ENCODE measurements at places on chromosomes 6 and 20.

- DNase-seq, result no peak
These were observed 7.0 kb upstream of the RREB1 start for GRCh38 chr6:7100753-7101081.

GRCh38 chr20:34874094-34874654 is 1.5 kb upstream of the GGT7 start:
- DNase-seq, result peak; percentile 88

DNA sequence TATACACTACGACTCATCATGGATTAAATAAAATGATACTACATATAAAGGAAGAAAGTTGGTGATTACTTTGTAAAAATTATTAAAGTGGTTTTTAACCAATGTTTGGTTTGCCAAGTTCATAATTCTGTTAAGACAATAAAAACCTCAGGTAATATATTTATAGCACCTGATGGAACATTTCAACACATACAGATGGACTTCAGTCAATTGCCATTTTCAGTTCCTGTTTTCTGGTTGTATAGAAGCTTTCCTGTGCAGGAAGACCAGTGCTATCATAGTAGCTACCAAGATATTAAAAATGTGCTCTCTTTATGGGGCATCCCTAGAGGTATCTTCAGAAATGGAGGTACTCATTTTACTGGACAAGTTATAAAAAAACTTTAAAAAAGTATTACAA is 1686.4 kb downstream of the GRIK2 start:
- DNase-seq, result no peak

DNA sequence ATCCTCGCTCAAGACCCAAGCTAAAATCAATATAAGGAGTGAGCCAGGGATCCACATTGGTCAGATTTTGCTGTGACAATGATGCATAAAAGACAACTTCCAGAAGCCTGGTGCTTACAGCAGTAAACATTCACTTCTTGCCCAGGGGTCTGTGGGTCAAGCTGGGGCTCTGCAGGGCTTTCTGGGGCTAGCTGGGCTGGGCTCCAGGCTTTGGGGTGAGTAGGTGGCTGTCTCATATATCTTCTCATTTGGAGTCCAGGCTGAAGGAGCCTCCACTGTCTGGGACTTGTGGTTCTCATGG is 25.8 kb upstream of the TOP1 start:
- no peak for DNase-seq

DNA sequence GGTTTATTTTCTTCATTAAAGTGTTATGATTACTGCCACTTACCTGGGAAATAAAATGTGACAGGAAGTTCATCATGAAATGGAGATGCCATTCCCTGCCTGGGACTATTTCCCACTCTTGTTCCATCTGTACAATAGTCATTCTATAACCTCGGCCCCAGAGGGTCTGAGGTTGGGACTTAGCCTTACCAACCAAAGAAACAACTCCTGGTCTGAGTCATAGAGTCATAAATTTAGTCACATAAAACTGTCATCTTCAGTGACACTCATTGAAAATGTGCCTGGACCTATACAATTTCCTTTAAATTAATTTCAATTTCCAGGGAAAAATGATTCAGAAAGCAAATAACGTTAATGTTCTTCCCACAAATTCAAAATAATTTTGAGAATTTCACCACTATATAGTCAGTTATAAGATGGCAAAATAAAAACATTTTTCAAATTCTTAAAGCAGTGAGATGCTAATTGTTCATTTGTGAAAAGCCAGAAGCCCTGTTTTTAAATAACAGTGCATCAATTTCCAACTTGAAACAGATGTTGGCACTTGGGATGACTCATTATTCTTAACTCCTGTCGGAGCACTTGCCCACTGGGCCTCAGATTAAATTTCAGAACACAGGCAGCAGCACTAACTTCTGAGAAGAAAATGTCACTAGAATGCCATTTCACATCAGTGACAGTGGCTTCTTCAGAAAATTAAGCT is 201.2 kb upstream of the SMLR1 start:
- peak; percentile 62 for DNase-seq

DNA sequence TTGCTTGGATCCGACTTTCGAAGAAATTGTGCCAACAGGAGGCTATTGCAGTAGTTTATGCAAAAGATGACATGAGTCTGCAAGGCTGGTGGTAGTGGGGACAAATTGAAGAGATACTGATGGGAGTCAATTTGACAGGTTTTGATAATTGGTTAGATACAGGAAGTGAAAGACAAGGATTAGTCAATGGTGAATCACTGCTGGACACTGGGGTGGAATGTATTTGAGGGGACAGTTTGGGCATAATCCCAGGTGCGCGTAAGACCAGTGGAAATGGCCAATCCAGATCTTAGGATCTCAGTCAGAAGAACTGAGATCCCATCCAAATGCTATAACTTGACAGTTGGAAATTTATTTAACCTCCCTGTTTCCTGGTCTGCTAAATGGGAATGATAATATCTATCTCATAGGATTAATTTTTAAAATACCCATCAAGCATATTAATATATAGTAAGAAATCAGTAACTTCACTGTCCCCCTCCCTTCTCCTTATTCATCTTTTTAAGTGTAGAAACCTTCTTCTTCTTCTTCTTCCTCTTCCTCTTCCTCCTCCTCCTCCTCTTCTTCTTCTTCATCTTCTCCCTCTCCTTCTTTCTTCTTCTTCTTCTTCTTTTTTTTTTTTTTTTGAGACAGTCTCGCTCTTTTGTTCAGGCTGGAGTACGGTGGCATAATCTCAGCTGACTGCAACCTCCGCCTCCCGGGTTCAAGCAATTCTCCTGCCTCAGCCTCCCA is 30.9 kb upstream of the ERVFRD-1 start:
- DNase-seq, result no peak

DNA sequence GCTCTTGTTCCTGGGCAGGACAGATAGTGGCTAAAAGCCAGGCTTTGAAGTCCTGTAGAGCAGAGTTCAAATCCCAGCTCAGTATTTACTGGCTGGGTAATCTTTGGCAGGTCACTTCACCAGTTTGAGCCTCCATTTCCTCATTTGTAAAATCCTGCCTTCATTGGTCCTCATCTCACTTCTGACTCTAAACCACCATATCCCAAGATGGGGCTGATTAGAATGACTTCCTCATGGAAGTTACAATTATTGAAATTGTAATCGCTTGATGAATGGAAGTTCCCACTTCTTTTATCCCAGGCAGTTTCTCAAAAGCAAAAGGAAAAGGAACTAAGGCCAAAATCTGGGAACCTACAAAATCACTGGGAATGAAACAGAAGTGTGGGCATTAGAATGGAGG is 35.9 kb upstream of the B4GALT5 start:
- no peak for DNase-seq

- peak; percentile 59 for DNase-seq
These were observed 11.2 kb downstream of the SLC22A1 start for GRCh38 chr6:160132776-160133338.

GRCh38 chr20:34069341-34070078 is 42.5 kb downstream of the EIF2S2 start:
- DNase-seq, result peak; percentile 83

- DNase-seq, result peak; percentile 99
These were observed at the start of gene DSN1 for GRCh38 chr20:36773597-36774390. Gene DSN1 (minus strand): TSS chr20:36773763. CDS start chr20:36771458, 2,305 bp downstream.

DNA sequence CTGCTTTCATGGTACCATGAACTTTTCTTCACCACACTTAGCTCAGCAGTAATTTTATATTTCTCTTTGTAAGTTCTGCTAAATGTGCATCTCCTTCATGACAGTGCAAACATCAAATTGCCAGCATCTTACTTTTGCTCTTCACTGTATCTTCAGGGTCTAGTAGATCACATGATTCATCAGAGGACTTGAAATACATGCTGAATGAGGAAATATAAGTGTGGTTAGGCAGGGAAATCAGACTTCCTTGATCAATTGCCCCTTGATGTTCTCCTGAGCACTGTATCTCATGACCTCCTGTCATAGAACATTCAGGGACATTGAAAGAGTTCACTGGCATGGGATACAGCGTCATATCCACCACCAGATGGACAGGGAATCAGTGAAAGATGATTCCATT is 25.3 kb upstream of the POLR1H start:
- DNase-seq, result no peak

GRCh38 chr20:47334022-47334551 is 22.4 kb downstream of the ZMYND8 start:
- peak; percentile 75 for DNase-seq

DNA sequence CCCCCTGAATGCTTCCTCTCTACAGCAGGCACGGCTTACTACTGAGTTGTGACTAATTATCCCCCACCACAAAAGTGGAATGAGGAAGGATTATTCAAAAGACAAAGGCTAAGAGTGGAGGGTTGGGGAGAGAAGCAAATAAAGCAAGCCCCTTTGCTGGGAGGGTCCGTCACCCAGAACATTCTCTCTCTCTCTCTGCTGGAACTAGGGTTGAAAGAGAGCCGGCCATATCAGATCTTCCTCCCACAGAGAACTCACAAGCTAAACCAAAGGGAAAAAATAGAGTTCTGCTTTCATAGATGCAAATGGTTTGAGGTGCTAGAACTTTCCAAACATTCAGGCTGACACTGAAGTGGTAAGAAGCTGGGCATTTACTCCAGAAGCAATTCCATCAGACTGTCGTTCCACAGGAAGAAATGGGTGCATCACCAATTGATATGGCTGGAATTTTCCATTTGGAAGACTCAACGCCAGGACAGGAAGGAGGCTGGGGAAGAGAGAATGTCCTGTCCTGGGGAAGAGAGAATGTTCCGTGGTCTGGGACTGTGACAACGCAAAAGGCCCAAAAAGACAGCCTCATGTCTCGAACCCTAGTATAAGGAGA is 7.9 kb downstream of the ZMYND8 start:
- no peak for DNase-seq

DNA sequence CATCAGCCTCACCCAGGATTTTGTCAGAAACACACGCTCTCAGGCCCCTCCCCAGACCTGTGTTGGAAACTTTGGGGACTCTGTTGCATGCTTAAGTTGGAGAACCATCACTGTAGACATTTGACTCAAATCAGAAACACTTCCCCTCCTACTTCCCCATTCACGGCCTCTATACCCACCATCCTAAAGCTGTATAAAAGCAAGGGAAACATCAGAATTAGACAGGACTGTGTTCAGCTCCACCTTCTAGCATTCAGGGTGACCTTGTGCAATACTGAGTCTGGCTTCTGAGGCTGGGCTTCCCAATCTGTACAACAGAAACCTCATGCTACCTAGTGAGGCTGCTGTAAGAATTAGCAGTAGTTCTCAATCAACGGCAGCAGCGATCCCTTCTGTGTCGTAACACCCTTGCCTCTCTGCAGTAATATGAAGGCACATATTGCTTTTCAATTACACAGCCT is 252.3 kb downstream of the LY86 start:
- no peak for DNase-seq

GRCh38 chr6:137323860-137324259 is 104.7 kb upstream of the IFNGR1 start:
- DNase-seq, result no peak

DNA sequence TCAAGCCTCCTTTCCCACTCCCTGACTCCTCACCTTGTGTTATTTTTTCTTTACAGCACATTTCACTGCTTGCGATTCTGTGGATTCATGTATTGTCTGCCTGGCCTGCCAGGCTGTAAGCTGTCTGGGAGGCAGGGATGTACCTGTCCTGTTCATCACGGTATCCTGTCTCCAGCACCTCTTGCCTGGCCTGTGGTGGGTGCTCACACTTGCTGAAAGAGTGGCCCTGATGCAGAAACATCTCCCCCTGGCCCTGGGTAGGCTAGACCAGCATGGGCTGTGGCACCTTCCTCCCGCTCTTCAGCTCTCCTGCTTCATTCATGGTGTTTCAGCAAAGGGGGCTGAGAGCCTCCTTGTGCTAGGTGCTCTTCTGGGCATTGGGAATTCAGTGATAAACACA is 60.1 kb upstream of the KCNG1 start:
- DNase-seq, result no peak

GRCh38 chr6:32825966-32826365 is 9.2 kb upstream of the HLA-DOB start:
- DNase-seq, result peak; percentile 55

- no peak for DNase-seq
These were observed 224.8 kb upstream of the MAP3K7 start for GRCh38 chr6:90811596-90812226.

DNA sequence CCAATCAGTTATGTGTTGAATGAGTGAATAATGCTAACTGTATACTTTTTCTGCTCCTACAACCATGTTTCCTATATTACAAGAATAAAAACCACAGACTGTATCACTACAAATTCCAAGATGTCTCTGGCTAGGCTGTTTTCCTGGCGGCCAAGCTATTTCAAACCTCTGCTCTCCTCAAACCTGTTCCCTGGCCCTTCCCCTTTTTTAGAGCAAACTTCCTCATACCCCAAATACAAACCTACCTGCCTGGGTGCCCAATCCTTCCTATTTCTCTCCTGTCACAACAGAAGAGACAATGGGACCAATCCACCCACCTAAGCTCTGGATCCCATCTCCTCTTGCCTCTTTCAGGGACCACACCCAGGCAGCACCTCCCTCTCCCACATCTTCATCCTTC is 7.5 kb downstream of the TOMM34 start:
- no peak for DNase-seq

DNA sequence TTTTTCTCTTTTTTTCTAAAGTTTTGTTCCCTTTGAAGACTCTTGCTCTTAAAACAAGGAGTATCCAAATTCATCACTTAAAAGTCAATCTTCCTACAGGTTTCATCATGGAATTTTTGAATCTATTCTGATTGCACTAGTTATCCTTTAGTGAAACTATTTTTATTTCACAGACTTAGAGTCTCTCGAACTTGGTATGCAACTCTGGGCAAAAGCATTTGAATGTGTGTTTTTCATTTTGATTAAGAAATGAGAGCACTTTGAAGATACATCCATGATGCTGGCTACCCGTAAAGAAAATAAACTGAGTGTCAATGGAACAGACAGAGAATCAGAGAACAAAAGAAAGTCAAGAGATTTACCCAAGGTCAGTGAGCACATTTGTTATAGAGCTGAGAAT is 586.5 kb downstream of the EPM2A start:
- no peak for DNase-seq

GRCh38 chr6:33692760-33693158 is 18.7 kb downstream of the UQCC2 start:
- no peak for DNase-seq

- no peak for DNase-seq
These were observed 699.0 kb downstream of the KHDRBS2 start for GRCh38 chr6:61586934-61587537.

- no peak for DNase-seq
These were observed 6.7 kb upstream of the KHDC1L start for GRCh38 chr6:73231986-73232391.

GRCh38 chr20:63737945-63738686 is 1.5 kb upstream of the SLC2A4RG start:
- DNase-seq, result no peak

DNA sequence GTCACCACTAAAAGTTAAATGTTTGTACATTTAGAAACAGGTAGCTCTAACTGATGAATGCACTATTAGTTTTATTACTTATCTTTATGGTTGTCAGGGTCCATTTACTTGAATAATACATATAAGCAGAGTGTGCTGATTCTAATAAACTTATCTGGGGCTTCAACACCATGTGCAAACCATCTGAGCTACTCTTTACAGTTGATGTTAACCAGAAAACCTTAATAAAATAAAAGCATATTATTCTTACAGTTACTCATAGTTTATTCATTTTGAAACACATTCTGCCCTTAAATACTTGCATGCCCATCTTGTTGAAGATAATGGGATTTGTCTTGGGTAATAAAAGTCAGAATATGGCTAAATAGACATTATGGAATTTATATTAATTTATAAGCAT is 1042.2 kb downstream of the EPHA7 start:
- DNase-seq, result no peak

- DNase-seq, result no peak
These were observed 183.5 kb downstream of the CDKAL1 start for GRCh38 chr6:20717743-20718142.

- no peak for DNase-seq
These were observed 72.9 kb upstream of the XRN2 start for GRCh38 chr20:21230220-21230619.

GRCh38 chr6:6793388-6794250 is 205.1 kb downstream of the LY86 start:
- DNase-seq, result no peak
